BJ (cell line): ENCODE measurements at places on chromosomes 2 and 18.

DNA sequence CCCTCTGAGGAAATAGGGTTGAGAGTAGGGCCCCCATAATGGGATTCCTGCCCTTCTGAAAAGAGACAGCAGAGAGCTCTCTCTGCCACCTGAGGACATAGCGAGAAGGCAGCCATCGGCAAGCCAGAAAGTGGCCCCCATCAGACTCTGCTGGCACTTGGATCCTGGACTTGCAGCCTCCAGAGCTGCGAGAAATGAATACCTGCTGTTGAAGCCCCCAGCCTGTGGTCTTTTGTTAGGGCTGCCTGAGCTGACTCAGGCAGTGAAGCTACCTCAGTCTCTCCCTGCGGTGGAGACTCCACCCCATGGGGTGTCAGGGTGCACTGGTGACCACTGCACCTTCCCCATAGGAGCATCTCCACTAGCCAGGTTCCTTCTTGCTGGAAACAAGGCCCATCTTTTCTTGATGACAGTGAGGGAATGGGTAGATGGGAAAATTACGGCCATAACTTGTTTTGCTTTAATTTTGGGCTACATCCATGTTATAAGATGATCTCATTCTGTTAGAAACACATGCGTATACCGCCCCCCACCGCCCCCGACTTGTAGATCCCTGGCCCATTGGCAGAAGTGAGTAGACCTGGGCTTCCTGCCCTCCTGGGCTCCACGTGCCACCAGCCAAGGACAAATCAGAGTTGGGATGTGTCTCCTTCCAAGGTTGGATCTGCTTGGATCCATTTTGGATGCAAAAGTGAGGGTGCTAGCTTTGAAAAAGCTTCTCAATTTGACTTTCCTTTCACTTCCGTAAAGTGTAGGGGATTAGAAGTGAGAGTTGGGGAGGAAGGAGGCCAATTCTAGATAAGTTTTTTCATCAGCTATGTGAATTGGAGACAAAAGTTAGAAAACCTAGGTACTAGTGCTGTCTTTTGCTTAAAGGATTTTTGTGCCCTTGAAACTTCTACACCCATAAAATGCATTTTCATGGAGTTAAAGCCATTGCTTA lies 42.9 kb downstream of the NCK2 start:
- DNase-seq: no peak

DNA sequence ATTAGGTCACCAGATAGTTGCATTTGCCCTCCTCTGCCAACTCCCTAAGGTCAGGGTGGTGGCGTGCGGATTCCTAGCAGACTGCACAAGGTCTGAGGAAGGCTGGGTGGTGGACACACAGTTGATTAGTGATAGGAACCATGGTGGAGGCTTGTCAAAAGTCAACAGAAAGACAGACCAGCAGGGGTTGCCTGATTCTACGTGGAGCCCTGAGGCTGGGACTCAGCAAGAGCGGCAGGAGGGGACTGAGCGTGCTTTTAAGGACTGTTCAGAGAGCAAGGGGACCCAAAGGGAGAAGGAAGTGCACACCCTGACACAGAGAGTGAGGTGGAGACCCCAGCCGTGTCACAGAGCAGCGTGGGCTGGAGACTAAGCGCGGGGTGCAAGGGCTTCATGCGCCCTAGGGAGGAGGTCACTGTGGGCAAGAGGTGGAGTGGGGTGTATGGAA lies 513.2 kb downstream of the RNF144A start:
- DNase-seq: no peak

GRCh38 chr2:224893848-224894247 lies 148.4 kb downstream of the DOCK10 start:
- DNase-seq: no peak

GRCh38 chr2:62302631-62303435 lies 106.9 kb downstream of the B3GNT2 start:
- no peak for DNase-seq

DNA sequence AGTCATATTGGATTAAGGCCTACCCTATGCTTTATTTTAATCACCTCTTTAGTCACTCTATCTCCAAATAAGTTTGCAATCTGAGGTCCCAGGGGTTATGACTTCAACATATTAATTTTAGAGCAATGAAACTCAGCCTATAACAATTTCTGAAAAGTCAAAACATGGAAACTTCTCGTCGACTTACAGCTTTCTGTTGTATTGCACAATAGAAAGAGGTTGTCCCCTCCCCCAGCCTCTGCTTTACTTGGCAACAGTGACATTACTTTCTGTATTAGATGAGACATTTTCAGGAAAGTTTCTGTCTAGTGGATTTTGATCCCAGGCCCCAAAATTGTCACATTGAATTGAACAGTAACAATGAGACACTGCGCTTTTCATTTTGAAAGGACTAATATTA lies 326.4 kb downstream of the THSD7B start:
- DNase-seq: no peak

DNA sequence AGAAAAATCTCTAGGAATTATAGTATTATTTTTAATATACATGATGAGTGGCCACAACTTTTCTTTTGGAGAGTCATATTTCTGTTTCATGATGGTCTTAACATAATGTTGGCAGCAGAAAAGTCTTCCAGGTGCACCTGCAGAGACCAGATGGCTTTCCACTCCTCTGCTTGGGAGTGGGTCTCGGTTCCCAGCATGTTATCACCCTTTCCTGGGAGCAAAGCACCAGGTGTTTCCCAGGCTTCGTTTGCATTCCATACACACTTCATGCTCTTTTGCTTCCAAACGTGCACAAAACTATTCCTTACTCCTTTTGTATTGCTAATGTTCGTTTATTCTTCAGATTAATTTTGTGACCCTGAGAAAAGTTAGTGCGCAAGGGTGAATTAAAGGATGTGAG lies 305.2 kb downstream of the CDH2 start:
- no peak for DNase-seq

DNA sequence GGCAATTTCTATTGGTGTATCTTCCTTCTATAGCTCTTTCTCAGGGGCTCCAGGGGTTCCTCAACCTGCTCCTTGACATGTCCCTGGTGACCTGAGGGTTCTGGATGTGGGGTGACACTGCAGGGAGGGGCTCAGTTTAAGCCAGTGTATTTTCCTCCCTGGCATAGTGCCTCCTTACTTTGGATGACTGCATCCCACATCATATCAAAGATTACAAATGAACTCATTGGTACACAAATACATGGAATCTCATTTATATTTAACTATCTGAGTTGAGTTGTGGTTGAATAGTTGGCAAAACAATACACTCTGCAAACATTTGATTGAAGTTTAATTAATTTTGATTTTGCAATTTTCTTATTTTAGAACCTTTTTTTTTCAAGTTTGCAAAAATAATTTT lies 268.2 kb upstream of the SKOR2 start:
- DNase-seq: no peak

- no peak for DNase-seq
Measured at GRCh38 chr2:58572731-58573130, 331.6 kb upstream of the FANCL start.

GRCh38 chr2:104597942-104598341 lies 256.0 kb upstream of the POU3F3 start:
- DNase-seq: no peak

DNA sequence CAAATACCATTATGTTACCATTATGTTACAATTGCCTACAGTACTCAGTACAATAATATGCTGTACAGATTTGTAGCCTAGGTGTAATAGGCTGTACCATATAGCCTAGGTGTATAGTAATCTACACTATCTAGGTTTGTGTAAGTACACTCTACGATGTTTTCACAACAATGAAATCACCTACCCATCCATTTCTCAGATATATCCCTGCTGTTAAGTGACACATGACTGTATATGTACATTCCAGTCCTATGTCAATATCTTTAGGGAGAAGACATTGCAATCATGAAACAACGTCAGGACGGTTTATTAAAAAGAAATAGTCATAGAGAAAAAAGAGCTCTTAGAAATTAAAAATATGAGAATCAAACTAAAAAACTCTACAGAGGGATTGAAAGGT lies 119.0 kb upstream of the CDC42EP3 start:
- no peak for DNase-seq

DNA sequence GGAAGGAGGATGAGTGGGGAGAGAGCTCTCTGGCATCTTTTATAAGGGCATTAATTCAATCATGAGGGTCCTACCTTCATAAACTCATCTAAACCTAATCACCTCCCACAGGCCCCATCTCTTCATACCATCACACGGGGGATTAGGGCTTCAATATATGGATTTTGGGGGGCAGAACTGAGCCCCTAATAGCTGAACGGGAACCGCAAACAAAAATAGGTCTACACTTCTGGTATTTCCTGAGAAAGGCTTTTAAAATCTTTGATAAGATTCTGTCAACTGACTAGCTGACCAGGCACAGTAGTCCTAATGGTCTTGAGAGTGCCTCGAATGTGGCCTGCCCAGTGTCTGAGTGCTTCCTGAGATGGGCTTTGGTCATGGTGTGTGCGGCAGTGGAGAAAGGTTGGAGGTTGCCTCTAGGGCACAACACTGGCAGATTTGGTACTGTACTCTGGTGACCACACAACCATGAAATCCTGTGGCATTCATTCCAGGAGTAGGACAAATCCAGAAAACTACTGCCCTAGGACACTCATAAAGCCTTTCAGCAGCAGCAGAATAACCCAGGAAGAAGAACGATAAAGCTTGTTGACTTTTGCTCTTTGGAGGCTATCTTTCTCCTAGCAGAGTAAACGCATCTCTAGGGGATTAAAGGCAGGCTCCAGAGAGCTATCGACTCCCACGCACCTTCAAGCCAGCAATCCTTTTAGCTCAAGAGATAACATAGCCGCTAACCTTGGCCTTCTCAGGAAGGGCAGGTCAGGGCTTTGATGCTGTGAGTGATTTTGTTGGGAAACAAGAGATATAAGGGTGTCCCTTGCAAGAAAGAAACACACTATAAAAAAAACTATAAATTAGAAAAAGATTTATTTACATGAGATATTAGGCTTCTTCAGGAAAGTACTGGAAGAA lies 12.3 kb upstream of the APOB start:
- no peak for DNase-seq

DNA sequence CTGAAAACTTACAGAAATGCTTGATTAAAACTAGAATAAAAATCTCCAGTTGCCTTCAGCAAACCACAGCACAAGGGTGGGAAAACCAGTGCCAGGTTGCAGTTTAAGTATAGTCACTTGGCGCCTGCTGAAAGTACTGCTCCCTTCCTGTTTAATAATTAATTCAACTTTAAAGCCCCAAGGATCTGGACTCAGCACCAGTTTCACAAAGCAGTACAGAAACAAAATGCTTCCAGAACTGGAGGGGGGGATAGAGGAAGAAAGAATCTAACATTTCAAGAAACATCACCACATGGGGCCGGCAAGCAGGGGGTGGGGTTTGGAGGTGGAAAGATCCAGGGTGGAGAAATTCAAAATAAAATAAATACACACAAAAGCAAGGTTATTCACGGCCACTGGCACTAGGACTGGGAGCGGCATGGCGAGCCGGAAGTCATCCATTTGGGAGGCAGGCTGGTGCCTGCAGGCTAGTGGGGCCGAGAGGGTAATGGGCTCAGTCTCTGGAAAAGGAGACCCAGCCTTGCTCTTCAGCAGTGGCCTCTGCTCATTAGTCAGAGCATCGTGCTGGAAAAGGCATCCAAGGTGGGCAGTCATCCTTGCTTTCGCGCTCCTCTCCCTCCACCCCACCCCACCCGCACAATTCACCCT lies 85.8 kb downstream of the POU3F3 start:
- no peak for DNase-seq

- no peak for DNase-seq
Measured at GRCh38 chr2:148300544-148300943, 279.7 kb downstream of the MBD5 start.

DNA sequence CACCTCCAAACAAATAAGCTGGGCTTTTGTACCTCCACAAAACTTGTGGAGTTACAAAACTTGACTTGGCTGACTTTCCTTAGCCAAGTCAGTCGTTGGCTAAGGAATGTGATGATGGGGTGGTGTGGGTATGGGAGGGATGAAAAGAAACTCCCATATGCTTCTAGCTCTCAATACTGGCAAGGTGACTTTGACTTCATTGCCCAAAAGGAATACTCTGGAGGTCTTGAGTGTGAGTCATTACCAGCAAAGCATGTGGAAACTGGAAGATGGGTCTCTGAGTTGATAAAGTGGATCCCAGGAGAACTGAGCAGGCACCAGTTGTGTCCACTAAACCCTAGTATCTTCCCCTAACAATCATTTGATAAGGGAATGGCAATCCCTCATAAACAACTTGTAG lies 226.7 kb downstream of the GULP1 start:
- no peak for DNase-seq

- DNase-seq: no peak
Measured at GRCh38 chr2:161067846-161068350, 92.3 kb upstream of the TANK start.

DNA sequence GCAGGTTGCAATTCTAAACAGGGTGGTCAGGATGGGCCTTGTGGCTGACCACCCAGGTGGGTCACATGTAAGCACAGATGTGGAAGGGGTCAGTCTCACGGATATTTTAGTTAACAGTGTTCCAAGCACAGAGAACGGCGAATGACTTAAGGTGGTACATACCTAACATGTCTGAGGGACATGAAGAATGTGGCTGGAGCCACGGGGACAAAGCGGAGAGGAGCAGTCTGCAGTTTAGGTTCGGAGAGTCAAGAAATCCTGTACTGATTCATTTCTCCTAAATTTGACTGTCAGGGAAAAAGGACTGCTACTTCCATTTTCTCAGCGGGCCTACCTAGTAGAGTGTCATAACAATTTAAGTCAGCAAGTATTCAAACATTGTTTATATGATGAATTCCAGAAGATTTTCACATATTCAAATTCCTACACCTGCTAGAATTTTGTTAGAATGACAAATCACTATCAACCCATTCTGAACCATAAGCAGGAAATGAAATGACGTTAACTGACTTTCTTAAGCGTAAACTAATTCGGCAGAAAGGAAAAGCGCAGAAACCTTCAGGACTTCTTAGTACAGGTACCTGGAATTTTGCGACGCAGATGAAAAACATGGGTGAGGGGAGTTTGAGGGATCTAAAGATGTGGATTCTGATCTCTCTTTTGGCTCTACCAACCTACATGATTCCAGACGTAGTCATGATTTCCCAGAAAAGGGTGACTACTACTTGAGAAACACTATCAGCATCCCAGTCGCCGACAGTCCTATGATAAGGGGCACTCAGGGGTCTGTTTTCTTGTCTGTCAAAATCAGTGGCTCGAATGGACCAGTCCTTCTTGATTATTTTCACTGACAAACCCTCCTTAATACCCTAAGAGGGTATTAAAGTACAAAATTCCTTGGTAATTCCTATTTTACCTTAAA lies 41.3 kb downstream of the PTPN2 start:
- DNase-seq: no peak

- DNase-seq: no peak
Measured at GRCh38 chr2:179518830-179519229, 254.2 kb upstream of the SESTD1 start.

DNA sequence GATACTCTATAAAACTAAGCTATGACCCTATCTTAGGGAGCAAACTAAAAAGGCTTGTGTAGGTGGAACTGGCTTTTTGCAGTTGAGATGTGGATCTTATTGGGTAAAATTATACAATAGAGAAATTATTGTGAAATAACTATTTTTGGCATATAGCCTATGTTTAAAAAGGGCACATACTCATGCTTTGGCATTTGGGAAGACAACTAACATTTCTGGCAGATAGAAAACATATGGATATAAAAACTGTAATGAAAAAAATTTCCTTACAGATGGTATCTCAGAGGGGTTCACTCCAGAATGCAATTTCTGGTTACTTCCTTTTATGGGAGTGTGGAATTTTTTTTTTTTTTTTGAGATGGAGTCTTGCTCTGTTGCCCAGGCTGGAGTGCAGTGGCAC lies 120.1 kb upstream of the CCDC195 start:
- DNase-seq: peak; percentile 26
